ENCODE measurements at places on chromosomes 1 and 21.

- no peak for DNase-seq
Measured at GRCh38 chr1:70324683-70325082, 29.8 kb downstream of the ANKRD13C start.

DNA sequence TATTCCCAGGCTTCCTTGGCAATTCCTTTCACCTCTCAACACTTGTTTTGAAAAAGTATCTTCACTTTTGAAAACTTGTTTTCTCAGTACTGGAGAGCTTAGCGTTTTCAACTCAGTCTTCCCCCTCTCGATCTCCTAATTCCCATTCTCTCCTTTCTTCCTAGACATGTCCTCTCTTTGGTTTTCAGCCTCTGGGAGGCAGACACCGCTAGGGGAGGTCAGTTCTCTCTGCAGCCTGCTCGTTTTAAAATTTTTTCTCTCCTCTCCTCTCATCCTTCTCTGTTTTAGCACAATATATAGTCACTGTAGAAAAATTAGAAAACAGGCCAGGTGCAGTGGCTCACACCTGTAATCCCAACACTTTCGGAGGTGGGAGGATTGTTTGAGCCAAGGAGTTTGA is 12.6 kb upstream of the RHEX start:
- no peak for DNase-seq

- DNase-seq, result no peak
Measured at GRCh38 chr21:44312716-44313115, 12.9 kb downstream of the PFKL start.

GRCh38 chr1:243902100-243902499 is 52.1 kb upstream of the AKT3 start:
- DNase-seq, result no peak

GRCh38 chr1:219666242-219666641 is 53.3 kb upstream of the ZC3H11B start:
- DNase-seq, result no peak

DNA sequence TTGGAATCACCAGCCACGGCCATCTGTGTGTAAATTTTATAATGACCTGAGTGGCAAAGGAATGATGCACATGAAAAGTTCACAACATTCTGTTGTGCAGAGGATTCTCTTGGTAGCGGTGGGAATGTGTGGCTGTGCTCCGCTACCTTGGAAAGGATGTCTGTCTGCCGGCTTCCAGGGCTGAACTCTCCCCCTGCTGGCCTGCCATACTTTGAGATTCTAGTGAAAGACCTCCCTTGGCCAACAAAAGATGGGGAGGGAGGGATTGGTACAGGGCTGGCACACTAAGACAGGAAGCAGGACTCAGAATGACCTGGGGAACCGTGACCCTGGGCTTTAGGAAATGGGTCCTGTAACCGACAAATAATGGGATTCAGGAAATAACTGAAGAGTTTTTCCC is 194.5 kb upstream of the PLD5 start:
- DNase-seq, result no peak

DNA sequence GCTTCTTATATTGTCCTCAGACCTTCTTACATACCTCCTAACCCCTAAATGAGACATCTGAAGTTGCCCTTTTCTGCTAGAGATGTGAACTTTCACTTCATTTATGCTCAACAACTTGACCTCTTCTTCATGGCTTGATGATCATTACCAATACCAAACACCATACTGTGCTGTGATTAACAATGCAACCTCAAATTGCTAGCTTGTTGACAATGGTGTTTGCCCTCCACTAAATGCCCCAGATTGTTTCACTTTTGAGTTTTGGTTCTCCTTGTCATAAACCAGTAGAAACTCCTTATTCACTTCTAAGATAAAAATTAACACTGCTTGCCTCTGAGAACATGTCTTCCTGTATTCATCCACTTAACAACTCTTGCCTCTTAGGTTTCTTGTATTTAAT is 5.6 kb downstream of the JAK1 start:
- DNase-seq, result peak; percentile 25

DNA sequence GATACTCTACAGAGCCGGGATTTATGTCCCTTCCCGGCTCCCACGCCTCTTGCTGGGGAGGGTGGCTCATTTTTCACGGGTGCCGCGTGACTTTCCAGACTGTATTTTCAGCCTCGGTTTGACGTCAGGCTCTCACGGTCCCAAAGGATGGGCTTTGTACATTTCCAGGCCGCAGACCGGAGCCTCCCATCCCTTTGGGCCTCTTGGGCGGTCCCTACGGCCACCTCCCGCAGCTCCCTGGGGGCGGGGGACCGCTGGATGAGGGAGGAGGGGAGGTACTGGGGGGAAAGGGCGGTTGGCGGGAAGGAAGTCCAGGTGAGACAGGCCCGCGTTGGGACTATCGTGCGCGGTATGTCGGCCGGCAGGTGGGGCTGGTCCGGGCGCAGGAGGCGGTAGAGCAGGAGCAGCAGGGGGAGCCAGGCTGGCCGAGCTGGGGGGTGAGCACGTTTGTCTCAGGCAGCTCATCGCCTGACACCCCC is 17.9 kb downstream of the UBL4B start:
- DNase-seq, result no peak

GRCh38 chr1:92030656-92031107 is 897 bp downstream of the EPHX4 start:
- no peak for DNase-seq

GRCh38 chr1:235018720-235019444 is 109.8 kb downstream of the TOMM20 start:
- DNase-seq, result no peak

DNA sequence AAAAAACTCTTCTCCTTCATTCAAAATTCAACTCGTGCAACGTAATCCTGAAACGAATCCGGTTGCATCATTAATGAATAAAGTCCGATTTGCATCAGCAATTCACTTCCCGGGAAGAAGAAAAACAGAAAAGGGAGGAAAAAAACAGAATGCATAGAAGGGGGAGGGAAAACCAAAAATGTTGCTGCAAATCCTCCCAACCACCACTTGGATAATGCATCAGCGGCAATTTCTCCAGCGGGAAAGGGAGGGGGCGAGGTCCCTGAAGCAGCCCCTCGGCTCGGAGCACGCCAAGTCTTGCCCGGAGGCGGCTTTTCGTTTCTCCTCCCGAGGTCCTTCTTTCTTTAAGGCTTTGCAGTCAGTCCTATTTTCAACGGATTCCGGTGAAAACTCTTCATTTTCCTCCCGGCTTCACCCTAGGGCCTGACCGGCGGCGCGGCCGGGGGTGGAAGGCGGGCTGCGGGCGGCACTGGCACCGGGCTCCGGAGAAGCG is 723 bp downstream of the CDC42BPA start:
- DNase-seq, result no peak

- no peak for DNase-seq
Measured at GRCh38 chr1:20893931-20894330, 106.8 kb upstream of the HP1BP3 start.

DNA sequence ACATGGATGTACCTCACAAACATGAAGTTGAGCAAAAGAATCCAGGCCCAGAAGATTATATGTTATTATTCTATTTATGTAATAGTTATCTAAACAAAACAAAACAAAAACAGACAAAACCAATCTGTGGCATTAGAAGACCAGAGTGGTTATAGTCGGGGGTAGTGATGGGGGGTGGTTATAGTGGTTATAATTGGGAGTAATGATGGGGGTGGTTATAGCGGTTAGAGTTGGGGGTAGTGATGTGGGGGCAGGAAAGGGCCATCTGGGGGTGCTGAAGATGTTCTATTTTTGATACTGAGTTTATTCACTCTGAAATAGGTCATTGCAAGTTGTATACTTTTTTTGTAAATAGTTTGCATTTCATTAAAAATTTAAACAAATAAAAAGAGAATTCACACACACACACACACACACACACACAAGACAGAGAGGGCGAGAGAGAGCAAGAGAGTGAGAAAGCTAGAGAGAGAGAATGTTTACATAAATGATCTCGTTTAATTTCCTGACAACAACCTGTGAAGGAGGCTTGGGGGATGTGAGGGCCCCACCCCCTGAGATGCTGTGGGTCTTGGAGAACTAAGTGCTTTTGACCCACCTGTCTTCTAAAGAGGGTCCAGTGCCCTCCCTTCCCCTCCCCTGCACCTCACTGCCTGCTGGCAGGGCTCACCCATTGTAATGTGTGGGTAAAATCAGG is 37.4 kb downstream of the RHOU start:
- no peak for DNase-seq
